ENCODE measurements at places on chromosomes 5 and 9.

- no peak for DNase-seq
Measured at GRCh38 chr5:140351609-140352334, 5.4 kb upstream of the HBEGF start.

DNA sequence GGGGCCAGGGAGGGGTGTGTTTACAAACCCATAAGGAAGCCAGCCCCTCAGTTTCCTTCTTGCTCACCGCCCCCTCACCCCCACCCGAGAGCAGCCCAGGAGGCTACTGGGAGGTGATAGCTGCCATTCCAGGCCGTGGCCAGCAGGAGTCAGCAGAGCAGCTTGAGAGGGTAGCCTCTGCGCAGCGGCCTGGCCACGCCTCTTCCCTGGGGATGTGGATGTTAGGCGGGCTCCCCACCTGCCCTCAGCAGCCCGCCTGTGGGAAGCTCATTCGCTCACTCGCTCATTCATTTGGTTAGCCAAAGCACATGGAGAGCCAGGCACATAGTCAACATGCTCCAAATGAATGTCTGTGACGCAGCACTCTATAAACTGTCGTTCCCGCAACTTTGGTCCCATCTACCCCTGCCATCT, 6.1 kb upstream of the DPM2 start:
- peak; percentile 45 for DNase-seq

DNA sequence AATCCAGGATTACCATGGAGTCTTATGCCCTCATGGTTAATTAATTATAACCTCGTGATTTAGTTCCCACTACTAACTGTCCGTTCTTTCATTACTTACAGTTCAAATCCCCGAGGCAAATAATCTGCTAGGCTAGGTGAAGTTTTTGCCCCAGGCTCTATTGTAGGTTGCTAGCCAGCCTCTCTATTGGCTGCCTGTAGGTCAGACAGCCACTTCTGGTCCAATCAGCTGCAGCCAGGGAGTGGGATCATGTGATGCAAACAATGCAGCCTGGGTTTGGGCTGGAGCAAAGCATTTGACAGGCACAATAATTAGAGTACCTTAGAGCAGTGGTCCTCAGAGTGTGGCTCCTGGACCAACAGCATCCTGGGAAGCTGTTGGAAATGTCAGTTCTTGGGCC, 17.7 kb downstream of the TMEM252 start:
- DNase-seq: no peak

DNA sequence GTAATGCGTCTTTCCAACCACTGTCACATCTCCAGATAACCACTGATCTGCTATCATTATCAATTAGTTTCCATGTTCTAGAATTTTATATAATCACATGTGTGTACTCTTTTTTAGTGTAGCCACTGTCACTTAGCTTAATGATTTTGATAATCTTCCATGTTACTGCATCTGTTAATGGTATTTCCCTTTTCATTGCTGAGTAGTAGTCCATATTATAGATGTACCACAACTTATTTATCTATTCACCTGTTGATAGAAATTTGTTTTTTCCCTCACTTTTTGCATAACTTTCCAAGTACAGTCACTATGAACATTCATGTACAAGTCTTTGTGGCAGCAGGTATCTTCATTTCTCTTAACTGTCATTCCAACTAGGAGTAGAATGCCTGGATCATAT, 30.3 kb upstream of the RPS23 start:
- no peak for DNase-seq

DNA sequence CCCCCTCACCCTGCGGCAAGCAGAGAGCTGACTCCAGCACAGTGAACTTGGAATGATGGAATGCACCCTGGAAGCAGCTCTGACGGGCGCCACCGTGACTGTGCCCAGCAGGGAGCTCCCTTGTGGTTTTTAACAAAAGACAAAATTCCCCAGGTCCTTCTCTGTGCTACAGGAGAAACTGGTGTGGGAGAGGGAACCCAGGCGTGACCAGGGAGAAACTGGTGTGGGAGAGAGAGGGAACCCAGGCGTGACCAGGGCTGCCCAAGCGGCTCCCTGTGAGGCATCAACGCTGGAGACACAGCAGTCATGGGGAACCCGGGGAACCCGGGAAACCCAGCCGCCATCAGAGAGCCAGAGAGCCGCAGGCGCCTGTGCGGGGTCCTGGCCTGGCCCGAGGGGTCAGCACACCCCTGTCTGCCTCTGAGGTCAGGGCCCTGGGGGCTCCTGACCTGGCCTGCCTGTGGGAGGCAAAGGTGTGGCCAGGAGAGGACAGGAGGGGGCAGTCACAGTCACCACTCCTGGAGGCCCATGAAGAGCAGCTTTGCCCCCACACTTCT, 3.1 kb upstream of the AHRR start:
- DNase-seq: no peak

GRCh38 chr5:11062397-11062796, 301.4 kb upstream of the DAP start:
- DNase-seq: no peak

DNA sequence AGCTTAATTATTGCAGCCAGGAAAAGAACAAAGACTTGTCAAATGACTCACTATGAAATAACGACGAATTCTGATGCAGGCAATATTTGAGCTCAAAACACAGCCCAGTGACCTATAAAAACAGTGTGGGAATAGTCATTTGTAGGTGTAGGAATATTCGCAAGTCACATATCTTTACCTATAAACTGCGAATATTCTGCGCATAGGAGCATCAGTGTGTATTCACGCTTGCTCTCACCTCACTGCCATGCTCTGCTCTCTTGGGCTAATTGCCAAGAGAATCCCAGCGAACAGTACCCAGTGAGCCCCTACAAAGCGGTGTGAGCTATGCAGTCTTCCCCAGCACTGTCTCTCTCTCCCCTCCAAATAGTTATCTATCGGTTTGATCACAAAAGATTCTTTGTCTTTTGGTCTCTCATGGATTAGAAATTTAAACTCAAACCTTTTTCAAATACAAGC, 74.2 kb downstream of the ST8SIA4 start:
- DNase-seq: no peak

GRCh38 chr9:105757496-105758251, 63.3 kb downstream of the TMEM38B start:
- DNase-seq: no peak

DNA sequence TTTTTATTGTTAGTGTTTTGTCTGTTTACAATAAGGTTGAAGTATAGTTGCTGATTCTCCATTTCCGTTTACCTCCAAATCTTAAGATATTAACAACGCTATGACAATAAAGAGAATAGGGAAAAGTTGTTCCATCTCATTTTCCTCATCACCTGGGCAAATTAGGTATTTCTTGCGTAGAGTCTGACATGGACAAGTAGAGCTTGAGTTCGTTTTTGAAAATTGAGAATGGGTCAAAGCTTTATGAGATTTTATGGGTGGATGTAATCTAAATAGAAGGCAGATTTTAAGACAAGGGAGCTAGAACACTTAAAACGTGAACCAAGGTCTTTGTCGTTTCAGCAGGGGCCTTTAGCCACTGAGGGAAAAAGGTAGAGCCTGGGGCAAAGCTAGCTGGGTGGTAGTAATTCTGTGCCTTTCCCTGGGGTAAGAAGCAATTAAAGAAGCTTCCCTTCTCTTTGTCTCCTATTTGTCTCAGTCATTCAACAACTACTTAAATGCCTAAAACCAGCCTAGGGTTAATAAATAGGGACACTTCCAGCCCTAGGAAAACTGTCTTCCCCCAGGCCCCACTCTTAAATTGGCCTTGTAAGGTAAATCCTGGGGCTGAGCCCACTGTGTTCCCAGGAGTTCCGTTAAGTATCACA, 551 bp upstream of the CAAP1 start:
- DNase-seq: no peak

DNA sequence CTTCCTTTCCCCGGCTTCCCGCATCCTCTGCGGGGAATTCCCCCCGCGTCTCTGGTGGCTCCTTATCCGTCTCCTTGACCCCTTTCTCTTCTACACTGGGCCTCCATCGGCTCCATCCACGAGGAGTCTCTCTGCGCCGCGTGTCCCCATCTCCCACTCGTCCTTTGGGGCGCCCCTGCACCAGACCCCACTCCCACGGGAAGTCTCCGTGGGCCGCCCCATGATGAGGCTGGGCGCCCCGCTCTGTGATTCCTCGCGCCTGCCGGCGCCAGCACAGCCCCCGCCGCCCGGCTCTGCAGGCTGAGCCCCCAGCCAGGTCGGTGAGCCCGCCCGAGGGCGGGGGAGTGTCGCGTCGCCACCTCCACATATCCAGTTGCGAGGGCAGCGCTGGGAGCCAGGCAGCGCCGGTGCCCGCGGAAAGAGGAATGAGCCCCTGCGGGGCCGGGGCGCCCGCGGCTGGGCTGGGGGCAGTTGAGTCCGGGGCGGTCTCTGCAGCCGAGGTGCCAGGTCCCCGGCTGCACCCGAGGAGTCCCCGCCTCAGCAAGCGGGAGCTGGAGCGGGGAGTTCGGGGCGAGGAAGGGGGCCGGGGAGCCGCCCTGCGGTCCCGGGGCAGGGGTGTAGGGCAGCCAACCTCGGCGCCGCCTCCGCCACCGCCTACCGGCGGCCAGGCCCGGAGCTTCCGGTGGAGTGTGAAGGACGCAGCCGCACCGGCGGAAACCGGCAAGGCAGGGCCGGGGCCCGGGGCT, 2.1 kb upstream of the TRAF1 start:
- no peak for DNase-seq

DNA sequence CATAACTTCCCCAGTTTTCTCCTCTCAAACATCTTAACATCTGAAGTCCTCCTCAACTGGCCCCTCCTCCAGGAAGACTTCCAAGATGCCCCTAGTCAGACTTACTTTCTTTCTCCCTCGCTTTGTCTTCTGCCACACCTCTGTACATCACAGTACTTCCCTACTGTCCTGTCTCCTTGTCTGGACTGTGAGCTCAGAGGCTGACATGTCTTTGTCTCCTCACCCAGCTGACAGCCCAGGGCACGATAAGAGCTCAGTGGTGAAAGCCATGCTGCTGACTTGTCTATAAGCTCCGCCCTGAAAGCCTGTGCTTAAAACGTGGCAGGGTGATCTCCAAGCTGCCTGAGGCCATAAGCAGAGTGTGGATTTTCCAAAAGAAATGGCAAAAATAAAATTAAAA, 33.0 kb upstream of the SLC25A51 start:
- DNase-seq: no peak

GRCh38 chr5:111262153-111262552, 38.0 kb downstream of the CAMK4 start:
- DNase-seq: no peak

DNA sequence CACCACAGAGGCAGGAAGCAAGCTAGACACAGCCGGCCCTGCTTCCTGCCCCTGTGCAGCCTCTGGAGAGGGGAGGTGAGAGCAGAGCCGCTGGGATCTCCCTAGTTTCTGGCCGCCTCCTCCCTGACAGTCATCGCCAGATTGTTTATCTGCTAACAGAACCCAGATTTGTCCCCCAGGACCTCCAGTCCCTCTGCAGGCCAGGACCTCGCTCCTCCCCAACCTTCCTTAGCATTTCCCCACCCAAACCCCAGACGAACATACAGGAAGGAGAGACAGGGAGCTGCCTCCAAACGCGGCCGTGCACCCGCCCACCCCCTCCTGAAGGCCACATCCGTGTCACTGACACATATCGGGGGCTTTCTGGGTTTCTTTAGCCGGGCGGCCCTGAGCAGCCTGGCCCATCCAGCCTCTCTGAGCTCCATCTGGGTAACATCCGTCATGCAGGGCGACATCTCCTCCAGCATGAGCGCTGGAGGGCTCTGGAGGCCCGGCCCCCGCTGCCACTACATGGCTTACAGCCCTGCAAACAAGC, 47.5 kb downstream of the DBH start:
- no peak for DNase-seq

- DNase-seq: no peak
Measured at GRCh38 chr9:77751341-77752091, 103.4 kb upstream of the GNA14 start.

DNA sequence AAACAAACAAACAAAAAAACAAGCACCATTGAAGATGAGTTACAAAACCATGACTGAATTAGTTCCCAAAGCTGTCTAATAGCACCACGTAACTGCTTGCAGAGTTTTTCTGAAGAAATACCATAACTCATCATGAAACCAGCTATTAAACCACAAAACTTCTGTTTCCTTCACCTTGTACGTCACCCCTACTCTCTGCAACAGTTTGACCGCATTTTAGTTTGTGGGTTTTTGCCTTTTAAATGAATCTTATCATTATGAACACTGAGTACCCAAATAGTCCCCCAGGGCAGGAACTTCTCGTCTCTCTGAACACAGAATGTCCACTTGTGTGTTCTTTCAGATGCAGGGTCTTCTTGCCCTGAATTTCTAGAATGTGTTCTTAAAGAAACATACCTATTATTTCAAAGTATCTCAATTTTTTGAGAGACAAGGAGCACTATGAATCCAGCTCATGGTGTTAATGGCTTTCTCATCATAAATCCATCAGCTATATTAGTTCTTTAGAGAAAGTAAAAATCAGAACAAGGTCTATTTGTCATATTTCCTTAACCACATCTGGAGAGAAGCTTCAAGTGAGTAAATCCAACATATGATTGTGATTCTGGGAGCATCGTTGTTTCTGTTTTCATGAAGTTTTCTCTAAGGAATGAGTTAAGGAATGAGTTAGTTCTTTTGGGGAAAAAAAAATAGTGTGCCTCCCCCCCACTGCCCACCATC, 210.6 kb downstream of the AUH start:
- peak; percentile 76 for DNase-seq

GRCh38 chr5:107512029-107512428, 158.7 kb downstream of the EFNA5 start:
- DNase-seq: no peak

- DNase-seq: no peak
Measured at GRCh38 chr9:104301755-104302154, 202.3 kb upstream of the OR13F1 start.

DNA sequence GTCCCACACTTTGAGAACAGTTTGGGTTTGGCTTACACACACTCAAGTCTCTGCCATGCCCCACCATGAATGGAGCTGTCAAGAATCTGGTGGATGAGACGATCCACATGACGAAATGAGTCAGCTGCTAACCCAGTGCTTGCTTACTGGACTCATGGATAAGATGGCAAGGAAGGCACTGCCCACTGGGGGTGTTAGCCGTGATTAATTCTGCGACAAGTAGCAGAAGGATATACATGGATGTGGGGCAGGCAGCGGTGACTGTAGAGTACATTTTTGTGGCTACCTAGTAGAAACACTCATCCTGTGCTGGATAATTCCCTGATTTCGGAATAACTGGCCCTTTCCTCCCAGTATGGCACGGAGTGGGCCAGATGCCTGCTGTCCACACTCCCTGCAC, 77.5 kb downstream of the SPATA31C2 start:
- DNase-seq: no peak

DNA sequence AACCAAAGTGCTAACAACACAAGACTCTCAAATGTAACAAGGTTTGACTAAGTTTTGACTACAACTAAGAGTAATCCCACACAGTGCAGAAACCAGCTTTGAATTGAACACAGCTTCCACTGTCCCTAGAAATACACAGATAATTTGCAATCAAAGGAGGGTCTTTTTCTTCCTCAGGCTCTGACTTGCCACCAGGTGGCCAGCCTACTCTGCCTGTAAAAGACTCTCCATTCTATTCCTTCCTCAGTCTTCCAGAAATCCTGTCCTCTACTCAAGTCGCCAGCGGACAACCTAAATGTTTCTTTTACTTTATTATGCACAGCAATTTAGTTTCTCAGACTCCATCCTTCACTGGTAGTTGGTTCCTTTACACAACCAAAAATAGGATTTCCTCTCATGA, 32.2 kb upstream of the MCTP1 start:
- no peak for DNase-seq

Data from GM12864 (cell line).